ENCODE measurements at places on chromosomes 7 and 10. TPM values are rescaled to one million over a fixed set of nuclear protein-coding genes. Genes with fewer than 3 reads are reported as not detected.

The DYDC1 gene
- not detected for total RNA-seq

The CLDN4 gene
- total RNA-seq: 58.2 TPM

The CABCOCO1 gene
- 0.44 TPM for total RNA-seq

The ODAD2 gene
- total RNA-seq: 3.5 TPM

The THNSL1 gene
- 4.9 TPM for total RNA-seq

The ZNF804B gene
- total RNA-seq: not detected

The CYP2E1 gene
- total RNA-seq: 0.37 TPM

The FRMD4A gene
- total RNA-seq: 48.5 TPM

The ADAM12 gene
- 40.8 TPM for total RNA-seq

The ADAM22 gene
- 0.75 TPM for total RNA-seq

The LRIT1 gene
- total RNA-seq: not detected
